ENCODE measurements at places on chromosomes 5 and 9. TPM values are rescaled to one million over a fixed set of nuclear protein-coding genes. Genes with fewer than 3 reads are reported as not detected.

- DNase-seq: no peak
Observed at GRCh38 chr5:108481355-108481931, 99.5 kb upstream of the FBXL17 start.

DNA sequence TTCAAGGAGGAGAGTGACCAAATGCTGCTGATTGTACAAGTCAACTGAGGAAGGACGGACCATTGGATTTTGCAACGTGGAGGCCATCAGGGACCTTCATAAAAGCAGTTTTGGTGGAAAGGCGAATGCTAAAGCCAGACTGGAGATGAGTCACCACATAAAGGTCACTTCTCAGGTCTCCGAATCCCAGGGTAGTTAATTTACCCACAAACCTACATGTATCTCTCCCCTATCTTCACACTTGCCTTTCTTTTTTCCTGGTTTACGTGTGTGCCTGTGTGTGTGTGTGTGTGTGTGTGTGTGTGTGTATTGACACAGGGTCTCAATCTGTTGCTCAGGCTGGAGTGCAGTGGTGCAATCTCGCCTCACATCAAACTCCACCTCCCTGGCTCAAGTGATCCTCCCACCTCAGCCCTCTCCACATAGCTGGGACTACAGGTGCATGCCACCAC lies 4.6 kb upstream of the CTNNA1 start:
- DNase-seq: peak; percentile 60

GRCh38 chr5:156327296-156327695 lies 332 bp downstream of the SGCD start:
- no peak for DNase-seq

DNA sequence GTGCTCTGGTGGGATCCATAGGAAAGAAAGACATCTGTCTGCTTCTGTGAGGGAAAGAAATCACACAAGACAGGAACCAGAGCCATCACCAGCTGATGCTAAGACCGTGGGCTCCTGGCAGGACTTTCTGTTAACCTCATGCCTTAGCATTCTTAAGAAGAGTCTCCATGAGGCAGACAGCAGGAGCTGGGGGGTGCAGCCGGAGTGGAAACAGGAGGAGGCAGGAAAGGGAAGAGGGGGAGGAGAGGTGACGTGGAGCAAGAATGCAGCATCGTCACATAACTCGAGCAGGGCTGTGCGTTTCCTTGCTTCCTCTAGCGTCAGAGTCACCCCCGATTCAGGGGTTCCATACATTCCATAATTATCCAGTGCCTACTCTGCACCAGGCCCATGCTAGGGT lies 53.6 kb downstream of the ERGIC1 start:
- DNase-seq: peak; percentile 51

- DNase-seq: no peak
Observed at GRCh38 chr5:153883854-153884611, 154.7 kb downstream of the FAM114A2 start.

- no peak for DNase-seq
Observed at GRCh38 chr9:93477397-93477796, 24.0 kb upstream of the FAM120AOS start.

- DNase-seq: peak; percentile 46
Observed at GRCh38 chr5:1536322-1536845, 12.6 kb upstream of the LPCAT1 start.

- DNase-seq: no peak
Observed at GRCh38 chr5:75753182-75753581, 35.9 kb upstream of the POC5 start.

- DNase-seq: no peak
Observed at GRCh38 chr9:37508135-37508833, 22.5 kb downstream of the POLR1E start.

DNA sequence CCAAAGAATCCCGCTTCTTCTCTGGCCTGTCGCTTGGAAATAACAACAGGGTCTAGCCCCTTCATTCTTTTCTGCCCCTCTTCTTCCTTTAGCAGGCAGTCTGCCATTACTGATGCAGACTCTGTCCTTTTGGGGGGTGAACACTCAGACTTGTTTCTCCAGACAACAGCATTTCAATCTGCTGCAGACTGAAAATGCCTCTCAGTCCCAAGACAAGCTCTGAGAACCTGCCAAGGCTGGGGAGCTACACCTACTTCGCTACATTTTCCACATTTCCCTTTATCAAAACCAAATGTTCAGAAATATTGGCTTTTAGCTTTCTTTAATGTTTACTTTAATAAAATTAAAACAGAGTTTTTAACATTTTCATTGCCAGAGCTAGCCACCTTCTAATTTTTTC lies 152.4 kb downstream of the MPDZ start:
- DNase-seq: no peak

DNA sequence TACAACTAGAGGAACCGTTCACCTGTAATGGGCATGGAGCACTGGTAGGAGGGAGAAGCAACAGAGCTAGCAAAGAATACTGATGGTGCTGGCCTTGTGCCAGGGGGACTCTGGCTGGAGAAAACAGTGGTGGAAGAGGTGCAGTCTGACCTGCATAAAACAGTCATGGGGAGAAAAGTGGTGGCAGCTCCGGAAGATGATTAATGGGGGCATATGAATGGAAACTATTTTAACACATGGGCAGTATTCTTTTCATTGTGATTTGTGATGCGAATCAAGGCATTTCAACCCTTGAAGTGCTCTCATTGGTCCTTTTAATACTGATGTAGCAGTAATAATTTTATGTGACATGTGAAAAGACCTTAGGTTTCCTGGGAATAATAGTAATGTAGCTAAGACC lies 219.6 kb downstream of the ADAMTS6 start:
- no peak for DNase-seq

DNA sequence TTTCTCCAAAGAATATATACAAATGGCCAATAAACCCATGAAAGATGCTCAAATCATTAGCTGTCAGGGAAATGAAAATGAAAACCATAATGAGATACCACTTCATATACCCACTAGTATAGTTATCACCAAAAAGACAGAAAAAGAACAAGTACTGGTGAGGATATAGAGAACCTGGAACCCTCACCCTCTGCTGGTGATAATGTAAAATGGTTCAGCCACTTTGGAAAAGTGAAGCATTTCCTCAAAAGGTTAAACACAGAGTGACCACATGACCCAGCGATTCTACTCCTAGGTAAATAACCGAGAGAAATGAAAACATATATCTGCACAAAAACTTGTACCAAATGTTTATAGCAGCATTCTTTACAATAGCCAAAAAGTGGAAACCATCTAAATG lies 72.0 kb downstream of the HSD17B3 start:
- DNase-seq: no peak

DNA sequence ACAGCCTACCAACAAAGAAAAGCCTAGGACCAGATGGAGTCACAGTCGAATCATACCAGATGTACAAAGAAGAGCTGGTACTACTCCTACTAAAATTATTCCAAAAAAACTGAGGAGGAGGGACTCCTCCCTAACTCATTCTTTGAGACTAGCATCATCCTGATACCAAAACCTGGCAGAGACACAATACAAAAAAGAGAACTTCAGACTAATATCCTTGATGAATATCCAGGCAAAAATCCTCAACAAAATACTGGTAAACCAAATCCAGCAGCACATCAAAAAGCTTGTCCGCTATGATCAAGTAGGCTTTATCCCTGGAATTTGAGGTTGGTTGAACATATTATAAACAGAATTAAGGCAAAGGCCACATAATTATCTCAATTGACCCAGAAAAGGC lies 900.4 kb upstream of the ARRDC3 start:
- DNase-seq: no peak

Gene FOXD4
- 0.20 TPM for total RNA-seq

Gene SPINK13
- not detected for total RNA-seq

Gene LRRC19
- not detected for total RNA-seq
